ENCODE measurements at places on chromosomes 7 and 10.

DNA sequence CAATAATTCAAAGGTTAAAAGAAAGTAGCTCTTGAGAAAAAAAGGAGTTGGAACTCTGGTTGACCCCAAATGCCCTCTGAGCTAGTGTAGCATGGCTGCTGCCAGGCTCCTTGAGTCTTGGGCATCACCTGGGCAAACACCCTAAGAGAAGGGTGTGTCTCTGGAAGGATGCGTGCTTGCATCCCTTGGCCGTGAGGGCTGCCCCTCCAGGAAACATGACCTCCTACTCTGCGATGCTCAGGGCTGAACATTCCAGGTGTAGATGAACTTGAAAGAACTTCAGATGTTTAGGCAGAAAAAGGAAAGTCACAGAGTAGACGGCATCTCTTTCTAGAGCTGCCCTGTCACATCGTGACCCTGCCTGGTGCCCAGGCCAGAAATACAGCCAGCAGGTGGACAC is 189.4 kb upstream of the TCERG1L start:
- DNase-seq = peak; percentile 32

DNA sequence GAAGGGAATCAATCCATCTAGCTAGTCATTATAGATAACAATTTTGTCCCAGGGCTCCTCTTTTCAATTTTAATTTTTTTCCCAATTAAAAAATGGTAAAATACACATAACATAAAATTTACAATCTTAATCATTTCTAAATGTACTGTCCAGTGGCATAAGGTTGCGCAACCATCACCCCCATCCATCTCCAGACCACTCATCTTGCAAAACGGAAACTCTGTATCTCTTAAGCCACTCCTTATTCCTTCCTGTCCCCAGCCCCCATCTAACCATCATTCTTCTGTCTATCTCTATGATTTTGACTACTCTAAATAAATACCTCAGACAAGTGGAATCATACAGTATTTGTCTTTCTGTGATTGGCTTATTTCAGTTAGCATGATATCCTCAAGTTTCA is 46.1 kb upstream of the RAB18 start:
- DNase-seq = no peak

GRCh38 chr7:22109761-22110160 is 164.1 kb upstream of the CDCA7L start:
- no peak for DNase-seq

- no peak for DNase-seq
Measured at GRCh38 chr10:88066876-88067275, 203.5 kb downstream of the PTEN start.

GRCh38 chr10:52883996-52884871 is 111.7 kb upstream of the MBL2 start:
- no peak for DNase-seq

- no peak for DNase-seq
Measured at GRCh38 chr7:112476390-112477052, 4.3 kb upstream of the LSMEM1 start.

DNA sequence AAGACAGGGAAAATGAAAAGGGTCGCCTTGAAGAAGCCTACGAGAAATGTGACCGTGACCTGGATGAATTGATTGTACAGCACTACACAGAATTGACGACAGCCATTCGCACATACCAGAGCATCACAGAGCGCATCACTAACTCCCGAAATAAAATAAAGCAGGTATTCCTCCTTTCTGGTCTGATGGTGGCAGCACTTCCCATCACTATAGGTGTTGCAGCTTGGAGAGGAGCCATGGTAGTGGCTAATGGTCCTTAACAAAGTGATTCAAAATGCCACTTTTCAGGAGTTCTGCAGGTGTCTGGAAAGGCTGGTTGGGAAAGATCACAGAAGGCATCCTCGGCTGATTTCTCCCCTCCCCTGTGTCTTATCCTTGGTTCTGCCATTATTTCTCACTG is 22.1 kb downstream of the EXOC4 start:
- DNase-seq = no peak

- DNase-seq = no peak
Measured at GRCh38 chr10:60283397-60283796, 106.3 kb downstream of the ANK3 start.

GRCh38 chr10:78455236-78455635 is 421.6 kb downstream of the RPS24 start:
- no peak for DNase-seq

DNA sequence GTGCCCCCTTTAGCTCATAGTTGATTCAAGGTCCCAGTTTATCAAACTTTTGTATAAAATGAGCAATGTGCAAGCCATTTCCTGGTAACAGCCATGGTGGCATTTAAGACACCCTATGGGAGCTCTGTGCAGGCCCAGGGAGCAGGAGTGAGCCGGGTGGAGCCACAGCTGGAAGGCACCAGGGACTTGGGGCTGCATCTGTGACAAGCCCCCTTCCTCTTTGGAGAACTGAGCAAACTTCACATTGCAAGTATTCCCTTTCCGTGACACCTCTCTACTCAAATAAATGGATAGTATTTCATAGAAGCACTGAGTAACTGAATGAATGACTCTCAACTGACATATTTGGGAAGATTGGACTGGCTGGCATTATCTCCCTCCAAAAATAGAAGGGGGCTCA is 558.7 kb upstream of the FOXK1 start:
- peak; percentile 38 for DNase-seq
